Amniotic stem cell (primary cell): ENCODE measurements at places on chromosomes 6 and 20.
A peak's percentile ranks its signal among the peaks of the same experiment; 100 is the strongest.

DNA sequence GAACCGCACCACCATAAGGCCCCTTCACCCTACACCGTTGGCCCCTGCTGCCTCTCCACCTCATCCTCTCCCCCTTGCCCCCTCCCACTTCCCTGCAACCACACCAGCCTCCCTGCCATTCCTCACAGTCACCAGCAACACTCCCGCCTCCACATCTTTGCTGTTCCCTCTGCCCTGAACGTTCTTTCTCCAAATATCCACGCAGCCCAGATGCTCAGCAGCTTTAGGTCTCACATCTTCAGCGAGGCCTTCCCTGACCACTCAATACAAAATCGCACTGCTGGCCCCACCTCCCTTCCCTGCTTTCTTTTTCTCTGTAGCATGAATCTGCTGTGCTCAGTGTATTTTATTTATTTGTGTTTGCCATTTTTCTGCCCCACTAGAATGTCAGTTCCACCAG, 20.5 kb downstream of the ITPR3 start:
- DNase-seq, result no peak

DNA sequence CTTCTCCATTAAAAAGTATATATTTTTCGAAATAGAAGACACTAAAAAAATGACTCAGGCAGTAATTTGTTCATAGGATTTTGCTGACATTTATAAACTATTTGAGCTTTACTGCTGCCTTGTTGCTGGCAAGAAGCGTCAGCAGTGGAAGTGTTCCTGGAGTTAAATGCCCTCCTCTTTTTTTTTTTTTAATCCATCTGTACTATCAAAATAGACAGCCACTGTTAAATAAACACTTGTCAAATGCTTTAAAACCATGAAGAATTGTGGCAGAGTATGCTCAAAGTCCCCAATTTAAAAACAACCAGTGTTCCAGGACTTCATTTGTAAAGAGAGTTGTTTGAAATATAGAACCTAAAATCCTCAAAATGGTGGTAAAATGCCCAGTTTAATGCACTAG, 253.8 kb downstream of the NKAIN2 start:
- no peak for DNase-seq

DNA sequence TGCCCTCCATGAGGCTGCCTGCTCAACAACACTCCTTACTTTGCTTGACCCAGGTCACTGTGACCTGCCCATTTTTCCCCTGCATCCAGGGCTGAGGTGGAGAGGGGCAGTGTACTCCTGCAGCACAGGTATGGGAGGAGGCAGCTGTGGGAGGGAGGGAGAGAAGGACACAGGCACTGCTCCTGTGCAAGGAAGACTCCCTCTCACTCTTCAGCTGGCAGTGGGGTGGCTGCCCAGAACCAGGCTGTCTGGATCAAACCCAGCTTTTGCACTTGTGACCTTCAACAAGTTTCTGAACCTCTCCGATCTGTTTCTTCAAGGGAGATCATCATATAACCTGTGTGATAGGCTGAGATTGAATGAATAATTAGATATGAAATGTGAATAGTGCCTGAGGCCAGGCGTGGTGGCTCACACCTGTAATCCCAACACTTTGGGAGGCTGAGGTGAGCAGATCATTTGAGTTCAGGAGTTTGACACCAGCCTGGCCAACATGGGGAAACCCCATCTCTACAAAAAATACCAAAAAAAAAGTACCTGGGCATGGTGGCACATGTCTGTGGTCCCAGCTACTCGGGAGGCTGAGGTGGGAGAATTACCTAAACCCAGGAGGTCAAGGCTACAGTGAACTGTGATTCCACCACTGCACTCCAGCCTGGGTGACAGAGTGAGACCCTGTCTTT, 14.1 kb downstream of the TGIF2 start:
- DNase-seq, result no peak

- DNase-seq, result peak; percentile 7
These were observed 1.9 kb downstream of the MAPK14 start for GRCh38 chr6:36029464-36029863.

DNA sequence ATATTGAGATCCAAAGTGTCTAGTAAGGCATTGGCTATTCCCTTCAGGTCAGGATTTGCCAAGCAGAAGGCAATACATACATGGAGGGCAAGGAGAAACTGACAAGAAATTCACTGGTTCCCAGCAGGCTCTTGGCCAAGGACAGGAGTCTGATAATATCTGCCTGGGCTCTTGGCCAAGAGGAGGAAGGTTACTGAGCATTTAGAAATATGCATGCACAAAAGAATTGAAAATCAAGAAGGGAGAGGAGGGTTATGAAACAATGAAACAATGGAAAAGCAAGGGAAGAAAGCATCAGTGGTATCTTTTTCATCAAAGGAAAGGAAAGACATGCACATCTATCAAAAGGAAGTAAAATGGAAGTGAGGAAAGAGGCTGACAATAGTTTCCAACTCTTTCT, 42.4 kb downstream of the ARHGAP18 start:
- no peak for DNase-seq

DNA sequence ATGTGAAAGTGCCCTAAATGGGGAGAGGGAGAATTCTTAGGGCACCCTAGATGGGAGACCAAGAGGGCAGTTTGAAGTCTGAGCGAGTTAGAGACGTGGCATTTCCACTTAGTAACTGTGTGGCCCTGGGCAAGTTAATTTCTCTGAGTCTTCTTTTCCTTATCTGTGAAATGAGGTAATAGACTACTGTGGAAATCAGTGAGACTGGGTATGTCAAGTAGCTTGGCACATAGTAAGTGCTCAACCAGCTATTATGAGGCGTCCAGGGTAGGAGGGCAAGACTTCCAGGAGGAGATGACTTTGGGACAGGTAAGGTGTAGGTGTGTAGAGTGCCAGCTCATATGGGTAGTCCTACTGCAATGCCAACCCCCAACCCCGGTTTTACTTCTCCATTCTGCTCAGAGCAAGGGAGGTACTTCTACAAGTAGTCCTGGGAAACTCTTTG, 770 bp downstream of the KIF3B start:
- no peak for DNase-seq

DNA sequence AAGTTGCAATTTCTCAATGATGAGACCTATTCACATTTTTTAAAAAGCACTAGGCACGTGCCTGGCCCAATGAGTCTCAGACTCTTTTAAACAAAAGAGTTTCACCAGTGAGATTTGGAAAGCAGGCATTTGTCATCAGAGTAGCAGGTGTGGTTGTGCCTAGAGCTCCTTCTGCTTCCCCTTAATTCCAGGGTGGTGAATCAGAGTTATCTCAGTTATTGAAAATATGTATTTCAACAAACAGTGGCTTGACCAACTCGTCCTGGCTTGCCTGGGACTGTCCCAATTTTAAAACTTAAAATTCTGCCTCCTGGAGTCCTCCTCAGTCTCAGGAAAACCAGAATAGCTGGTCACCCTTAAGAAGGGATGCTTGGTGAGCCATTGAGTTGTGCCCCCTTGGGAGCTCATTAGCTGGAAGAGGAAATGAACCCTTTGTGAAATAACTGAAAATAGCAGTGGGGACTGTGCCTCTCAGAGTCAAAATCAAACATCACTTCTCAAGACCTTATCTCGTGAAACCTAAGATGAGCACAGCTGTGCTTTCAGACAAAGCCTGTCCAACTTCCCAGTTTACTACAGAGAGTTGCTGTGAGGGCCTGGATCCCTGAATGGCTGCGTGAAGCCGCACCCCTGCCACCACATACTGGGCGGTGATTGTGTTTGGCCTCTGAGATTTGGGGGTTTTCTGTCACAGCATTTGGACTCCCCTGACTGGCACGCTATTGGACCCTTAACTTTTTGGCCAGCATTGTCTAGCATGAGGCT, 116.3 kb downstream of the ANKRD60 start:
- DNase-seq, result peak; percentile 41

- no peak for DNase-seq
These were observed 13.5 kb downstream of the PPP1R3G start for GRCh38 chr6:5098501-5099270.

GRCh38 chr6:26331218-26332073, 33.6 kb upstream of the BTN3A2 start:
- DNase-seq, result no peak

GRCh38 chr6:72367439-72367838, 254.4 kb upstream of the KCNQ5 start:
- DNase-seq, result no peak

DNA sequence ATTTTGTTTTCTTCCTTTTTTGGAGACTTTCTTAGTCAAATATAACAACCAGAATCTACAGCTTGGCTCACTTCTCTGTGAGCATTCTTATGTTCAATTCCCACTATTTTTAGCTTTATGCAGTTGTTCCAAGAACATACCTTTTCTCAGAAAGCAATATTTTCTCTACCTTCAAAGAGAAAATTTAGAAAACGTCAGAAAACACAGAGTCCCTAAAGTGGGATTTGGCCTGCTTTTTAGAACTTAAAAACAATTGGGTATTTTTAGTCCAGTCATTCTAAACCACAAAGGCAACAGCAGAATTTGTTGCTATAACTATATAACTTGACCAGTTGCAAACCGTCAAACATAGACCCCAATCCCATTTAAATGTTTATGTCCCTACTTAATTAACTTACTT, 133.1 kb downstream of the MOXD1 start:
- no peak for DNase-seq

DNA sequence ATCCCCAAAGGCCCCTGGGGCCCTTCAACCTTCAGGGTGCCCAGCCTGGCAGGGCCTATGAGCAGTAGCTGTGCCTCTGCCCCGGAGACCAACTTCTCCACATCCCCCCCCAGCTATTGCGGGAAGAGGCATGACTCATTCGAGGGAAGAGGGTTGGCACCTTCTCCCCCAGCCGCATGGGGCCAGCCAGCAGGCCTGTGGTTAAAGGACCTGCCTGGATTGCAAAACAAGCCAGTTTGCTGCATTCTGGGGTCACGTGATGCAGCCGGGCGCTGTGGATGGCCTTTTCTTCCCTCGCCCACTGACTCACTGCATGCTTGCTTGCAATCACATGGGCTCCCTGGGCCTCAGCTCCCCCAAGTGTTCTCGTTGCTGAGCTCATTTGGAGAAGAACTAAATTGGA, 182.5 kb downstream of the MAFB start:
- DNase-seq, result peak; percentile 69

DNA sequence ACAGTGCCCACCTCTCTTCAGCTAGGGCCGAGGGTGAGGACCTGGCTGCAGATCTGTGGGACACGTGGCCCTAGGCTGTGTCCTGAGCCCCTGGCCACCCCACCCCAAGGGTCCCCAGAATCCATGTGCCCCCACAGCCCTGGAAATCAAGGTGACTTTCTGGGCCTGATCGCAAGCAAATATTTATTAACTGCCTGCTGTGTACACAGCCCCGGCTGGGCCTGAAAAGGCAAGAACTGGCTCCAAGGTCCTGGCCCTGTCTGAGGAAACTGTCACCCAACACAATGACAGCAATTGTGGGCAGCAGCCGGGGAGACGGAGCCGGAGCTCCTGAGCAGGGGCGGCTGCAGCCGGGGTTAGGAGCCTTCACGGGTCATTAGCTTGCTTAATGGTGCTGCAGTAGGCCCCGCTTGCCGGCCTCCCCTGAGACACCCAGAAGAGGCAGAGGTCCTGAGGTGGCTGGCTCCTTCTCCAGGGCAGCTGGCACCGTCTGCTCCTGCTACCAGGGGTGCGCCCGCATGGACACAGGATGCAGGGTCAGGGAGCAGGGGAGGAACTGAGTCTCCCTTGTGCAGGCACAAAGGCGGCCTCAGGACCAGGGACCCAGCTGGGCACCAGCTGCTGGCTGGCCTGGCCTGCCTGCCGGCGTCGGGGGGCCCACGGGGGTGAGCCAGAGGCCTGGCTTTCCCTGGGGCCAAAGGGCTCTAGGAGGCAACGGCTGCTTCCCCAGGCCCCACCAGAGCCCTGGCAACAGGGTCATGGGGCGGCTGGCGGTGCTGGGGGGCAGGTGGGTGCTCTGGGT, 24.1 kb downstream of the NPEPL1 start:
- no peak for DNase-seq

DNA sequence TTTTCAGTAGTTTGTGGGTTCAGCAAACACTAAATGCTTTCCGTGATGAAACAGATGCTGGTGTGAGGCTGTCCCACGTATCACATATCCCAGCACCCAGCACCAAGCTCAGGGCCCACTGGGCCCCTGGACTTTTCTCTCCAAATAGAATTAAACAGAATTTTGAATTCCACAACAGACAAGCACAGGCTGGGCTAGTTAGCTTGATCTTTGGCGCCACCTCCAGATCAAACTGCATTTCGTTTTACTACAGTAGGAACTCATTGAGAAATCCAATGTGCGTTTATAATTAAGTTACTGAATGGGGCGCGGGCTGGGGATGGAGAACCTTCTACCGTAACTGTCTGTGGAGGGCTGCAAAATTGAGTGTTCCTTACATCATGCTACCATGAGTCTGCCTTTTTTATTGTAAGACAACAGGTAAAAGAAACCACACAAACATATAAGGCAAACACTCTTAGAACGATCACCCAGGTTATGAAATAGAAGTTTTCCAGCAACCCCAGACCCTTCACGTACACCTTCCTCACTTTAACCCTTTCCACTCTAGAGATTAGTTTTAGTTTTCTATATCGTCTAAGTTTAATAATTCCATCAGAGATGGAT, 107.8 kb downstream of the ZFP64 start:
- DNase-seq, result peak; percentile 28

- no peak for DNase-seq
These were observed 123.0 kb downstream of the DTNBP1 start for GRCh38 chr6:15539722-15540270.

GRCh38 chr6:105759946-105760345, 326.2 kb upstream of the PRDM1 start:
- DNase-seq, result no peak

GRCh38 chr20:17676378-17676759, 5.7 kb downstream of the RRBP1 start:
- DNase-seq, result no peak

- no peak for DNase-seq
These were observed 125.4 kb downstream of the OPRM1 start for GRCh38 chr6:154164397-154164796.

DNA sequence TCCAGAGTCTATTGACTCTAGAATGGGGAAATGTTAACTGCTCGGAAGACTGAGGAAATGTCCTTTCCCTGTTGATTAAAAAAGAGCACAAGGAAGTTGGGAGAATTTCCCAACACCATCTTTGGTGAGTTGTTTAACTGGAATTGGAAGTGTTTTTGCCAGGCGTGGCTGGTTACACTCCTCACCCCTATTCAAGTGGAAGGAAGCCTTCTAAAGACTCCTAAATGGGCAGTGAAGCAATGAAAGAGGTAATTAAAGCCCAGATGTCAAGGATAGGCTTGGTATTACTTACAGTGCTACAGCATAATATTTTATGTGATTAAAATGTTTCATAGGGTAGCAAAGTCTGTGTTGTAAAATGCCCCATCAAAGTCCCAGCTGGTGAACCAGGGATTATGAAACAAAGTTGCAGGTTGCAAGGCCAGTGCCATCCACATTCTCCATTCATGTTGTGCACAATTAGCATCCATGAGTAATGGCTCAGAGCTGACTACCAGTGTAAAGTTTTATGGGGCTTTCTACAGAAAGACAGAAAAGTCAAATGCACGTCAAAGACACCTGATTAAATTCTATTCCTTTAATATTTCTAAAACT, 52.6 kb downstream of the BTBD3 start:
- DNase-seq, result no peak
